ENCODE measurements at places on chromosomes 3 and 15. TPM values are rescaled to one million over a fixed set of nuclear protein-coding genes. Genes with fewer than 3 reads are reported as not detected.

GRCh38 chr15:43493703-43494472, 932 bp upstream of the TP53BP1 start:
- no peak for DNase-seq

GRCh38 chr3:188491276-188491687, 337.3 kb downstream of the LPP start:
- no peak for DNase-seq

DNA sequence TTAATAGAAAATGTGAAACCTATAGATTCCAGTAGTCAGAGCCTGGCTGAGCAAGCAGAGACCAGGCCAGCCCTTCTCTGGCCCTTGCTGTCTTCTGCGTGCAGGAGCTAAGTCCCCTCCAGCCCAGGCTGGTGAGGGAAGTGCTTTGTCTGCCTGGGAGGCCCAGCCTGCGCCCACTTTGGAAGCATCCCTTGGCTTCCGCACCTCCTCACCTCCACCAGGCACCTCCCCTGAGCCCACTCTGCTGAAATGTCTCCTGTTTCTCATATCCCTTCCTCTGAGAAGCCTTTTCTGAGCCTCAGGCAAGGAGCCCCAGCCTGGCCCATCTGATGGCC, 45.3 kb downstream of the ALDH1L1 start:
- no peak for DNase-seq

MRPL46 gene
- 33.1 TPM for polyA plus RNA-seq

- peak; percentile 10 for DNase-seq
Observed at GRCh38 chr15:72375501-72375845, 341 bp downstream of the HEXA start.

GRCh38 chr15:44227584-44227983, 32.5 kb upstream of the FRMD5 start:
- no peak for DNase-seq

NUDT16 gene
- polyA plus RNA-seq = 41.1 TPM

SERPINI2 gene
- 0.08 TPM for polyA plus RNA-seq

- no peak for DNase-seq
Observed at GRCh38 chr3:186839874-186840641, 2.5 kb upstream of the ADIPOQ start.

Data from urinary bladder (tissue), 4 donors.